ENCODE measurements at places on chromosomes 12 and 14.

GRCh38 chr14:105200074-105200473 lies 19.0 kb upstream of the NUDT14 start:
- DNase-seq, result no peak

GRCh38 chr12:83261998-83262397 lies 575.3 kb downstream of the TMTC2 start:
- DNase-seq, result no peak

DNA sequence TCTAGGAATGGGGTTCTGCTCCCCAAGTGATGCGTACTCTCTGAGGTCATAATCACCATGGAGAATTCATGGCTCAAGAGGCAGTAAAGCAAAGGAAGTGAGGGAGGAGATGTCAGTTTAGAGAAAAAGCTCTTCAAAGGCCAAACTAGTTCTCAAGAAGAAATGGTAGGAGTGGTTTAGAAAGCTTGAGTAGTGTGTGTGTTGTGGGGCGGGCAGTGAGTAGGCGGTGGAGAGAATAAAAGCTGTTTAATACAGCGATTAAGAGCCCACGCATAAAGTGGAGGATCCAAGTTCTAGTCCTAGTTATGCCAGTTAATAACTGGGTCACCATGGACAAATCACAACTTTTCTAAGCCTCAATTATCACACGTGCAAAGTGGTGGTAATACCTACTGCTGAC lies 55.6 kb downstream of the PTPN21 start:
- no peak for DNase-seq

DNA sequence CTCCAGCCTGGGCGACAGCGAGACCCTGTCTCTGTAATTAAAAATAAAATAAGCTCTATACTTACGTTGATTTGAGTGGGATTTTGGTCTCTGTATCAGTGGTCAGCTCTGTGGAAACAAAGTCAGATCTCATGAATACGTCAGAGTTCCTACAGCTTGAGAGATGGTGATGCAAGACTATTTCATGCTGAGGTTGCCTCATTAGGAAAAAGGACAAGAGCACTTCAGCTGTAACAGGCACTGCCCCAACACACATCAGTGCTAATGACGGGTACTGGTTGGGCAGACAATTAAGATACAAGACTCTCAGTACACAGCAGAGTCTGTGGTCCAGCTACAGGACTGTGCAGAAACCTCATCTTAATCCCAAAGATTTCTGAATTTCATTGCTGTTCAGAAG lies 246.4 kb upstream of the AMIGO2 start:
- DNase-seq, result no peak

DNA sequence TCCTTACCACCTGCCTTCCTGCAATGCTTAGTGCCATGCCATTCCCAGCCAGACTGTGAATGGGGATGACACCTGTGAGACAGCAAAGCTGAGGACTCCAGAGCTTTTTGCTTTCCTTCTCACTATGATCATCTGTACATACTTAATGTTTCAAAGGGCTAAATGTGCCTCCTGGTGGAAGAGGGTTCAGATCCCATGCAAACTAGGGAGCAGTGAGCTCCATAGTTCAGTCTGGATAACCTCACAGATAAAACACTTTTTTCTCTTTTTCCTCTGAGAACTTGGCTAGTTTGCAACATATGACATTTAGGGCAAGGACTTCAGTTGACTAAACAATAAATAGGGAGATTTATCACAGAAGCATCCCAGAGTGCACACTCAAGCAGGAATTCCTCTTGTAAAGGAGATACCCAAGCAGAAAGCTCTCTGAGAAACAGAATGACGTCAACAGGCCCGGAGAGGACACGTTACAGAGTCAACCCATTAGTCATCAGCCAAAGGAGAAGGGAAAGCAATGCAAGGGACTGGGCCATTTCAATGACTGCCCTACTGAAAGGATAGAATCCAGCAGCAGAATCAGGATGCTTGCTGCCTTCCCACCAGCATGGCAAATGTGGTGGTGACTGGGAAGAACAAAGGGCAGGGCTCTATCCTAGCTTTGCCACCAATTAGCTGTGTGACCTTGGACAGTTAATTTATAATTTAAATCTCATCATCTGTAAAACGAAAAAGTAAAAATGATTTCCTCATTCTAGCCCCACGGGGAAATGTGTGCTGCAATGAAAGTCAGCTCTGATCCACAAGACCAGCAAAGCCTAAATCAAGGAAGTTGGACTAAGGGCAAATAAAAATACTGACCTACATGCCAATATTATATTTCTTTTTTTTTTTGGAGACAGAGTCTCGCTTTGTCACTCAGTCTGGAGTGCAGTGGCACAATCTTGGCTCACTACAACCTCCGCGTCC lies 80.8 kb upstream of the ACTN1 start:
- DNase-seq, result no peak

GRCh38 chr12:3445119-3445978 lies 45.7 kb upstream of the PRMT8 start:
- DNase-seq, result no peak

GRCh38 chr12:124306686-124307555 lies 12.0 kb downstream of the RFLNA start:
- DNase-seq, result no peak

GRCh38 chr14:100857923-100858837 lies 32.3 kb downstream of the MEG3 start:
- DNase-seq, result no peak

DNA sequence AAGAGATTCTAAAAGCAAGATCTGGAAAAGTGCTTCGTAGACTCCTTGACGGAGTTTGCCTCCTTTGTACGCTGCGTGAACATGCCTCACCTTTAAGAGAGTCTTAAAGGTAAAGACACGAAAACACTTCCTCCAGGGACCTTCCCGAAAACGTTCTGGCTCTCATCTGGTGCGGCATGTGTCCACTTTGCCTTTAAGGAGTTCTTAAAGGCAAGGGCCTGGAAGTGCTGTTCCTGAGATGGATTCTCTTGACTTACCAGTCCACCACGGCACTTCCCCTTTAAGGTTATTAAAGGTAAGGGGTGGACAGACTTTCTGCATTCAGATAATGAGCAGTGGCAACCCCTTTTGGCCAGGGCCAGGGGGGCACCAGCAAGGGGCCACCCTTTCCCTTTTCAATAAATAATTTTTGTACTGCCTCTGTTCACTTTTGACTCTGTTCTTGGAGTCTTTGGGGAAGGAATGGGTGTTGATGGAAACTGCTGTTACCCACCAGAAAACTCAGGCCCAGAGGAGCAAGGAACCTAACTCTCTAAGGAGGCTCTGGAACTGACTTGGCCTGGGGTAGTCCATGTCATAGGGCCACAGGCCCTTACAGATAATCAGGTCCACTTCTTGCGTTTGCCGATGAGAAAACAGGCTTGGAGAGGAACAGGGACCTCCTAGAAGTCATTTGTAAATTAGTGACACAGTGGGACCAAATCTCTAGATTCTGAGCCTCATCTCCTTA lies 4.4 kb downstream of the REM2 start:
- DNase-seq, result peak; percentile 72

GRCh38 chr12:14257303-14257733 lies 108.2 kb upstream of the ATF7IP start:
- DNase-seq, result no peak
